ENCODE measurements at places on chromosomes 4 and X.

- DNase-seq: no peak
Measured at GRCh38 chr4:115249808-115250207, 136.4 kb upstream of the NDST4 start.

GRCh38 chr4:174972911-174973310, 54.8 kb downstream of the ADAM29 start:
- DNase-seq: no peak

GRCh38 chr4:167642250-167642649, 408.0 kb upstream of the SPOCK3 start:
- DNase-seq: no peak

DNA sequence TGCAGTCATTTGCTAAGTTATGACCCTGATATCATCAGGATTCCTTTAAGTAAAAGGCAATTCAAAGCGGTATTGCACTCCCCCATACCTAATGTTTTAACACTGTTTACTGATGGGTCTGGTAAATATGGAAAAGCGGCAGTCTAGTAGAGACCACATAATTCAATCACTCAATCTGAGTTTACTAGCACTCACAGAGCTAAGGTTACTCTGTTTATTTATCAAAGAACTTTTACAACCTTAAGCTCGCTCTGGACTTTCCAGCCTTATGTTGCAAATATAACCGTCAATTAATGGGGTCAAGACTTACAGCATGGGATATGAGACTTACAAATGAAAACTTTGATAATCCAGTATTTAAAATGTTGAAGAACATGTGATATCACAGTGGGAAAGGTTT, 124.5 kb upstream of the ZCCHC13 start:
- DNase-seq: no peak

DNA sequence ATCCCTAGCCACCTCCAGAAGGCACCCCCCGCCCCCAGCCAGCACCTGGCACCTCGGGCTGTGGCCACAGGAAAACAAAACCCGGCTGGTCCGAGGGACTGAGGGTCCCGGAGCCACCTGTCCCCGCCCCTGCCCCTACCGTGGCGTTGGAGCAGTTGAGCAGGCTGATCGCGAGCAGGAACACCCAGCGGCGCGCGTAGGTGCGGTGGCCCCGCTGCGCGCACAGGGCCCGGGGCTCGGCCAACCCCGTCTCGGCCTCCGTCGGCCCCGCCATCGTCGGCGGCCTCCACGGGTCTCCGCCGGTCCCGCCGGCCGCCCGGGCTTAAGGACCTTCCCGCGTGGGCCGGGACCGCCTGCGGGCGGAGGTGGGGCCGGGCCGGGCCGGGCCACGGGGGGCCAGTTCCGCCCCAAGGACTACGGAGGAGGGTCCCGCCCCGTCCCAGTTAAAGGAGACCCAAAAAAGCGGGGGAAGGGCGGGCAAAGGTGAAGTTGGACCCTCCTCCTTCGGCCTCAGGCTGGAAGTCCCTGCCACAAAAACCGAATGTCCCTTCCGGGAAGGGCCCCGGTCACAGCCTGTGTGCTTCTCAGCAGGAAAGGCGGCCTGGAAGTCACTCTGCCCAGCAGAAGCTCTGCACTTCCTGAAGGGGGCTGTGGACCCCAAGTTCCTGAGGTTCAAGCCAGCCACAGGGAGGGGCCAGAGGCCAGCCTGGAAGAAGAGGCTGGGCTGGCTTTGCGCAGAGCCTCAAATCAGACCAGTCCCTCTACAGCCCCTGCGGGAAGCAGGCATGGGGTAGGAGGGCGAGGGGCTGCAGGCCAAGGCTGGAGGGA, at the start of gene SLC49A3:
TSS of gene SLC49A3 (minus strand) at position 298 of the 828 bp plus-strand sequence. CDS start at position 274, 24 bp downstream.
- no peak for DNase-seq
